Stimulated activated CD4-positive, alpha-beta T cell treated with anti-CD3 and anti-CD28 coated beads, Interleukin-1b, Interleukin-23, amount 100 ng/mL, for 1 hour (primary cell): ENCODE measurements at places on chromosomes 3 and 15.
A peak's percentile ranks its signal among the peaks of the same experiment; 100 is the strongest.

DNA sequence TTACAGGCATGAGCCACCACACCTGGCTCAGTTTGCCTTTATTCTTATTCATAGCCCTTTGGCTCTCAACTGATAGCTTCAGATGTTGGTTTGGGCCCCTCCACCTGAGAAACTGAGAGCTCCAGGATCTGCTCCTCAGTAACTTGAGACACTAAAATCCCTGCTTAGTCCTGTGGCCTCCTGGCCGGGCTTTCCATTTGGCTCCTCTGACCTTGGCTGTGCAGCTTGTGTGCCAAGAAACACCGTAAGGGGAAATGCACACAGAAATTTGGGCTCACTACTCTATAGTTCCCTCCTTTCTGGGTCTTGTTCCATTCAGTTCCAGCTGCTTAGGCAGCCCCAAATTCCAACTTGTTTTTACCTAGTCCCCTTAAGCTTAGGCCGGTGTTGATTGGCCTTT is 24.9 kb downstream of the NIPA2 start:
- no peak for DNase-seq

DNA sequence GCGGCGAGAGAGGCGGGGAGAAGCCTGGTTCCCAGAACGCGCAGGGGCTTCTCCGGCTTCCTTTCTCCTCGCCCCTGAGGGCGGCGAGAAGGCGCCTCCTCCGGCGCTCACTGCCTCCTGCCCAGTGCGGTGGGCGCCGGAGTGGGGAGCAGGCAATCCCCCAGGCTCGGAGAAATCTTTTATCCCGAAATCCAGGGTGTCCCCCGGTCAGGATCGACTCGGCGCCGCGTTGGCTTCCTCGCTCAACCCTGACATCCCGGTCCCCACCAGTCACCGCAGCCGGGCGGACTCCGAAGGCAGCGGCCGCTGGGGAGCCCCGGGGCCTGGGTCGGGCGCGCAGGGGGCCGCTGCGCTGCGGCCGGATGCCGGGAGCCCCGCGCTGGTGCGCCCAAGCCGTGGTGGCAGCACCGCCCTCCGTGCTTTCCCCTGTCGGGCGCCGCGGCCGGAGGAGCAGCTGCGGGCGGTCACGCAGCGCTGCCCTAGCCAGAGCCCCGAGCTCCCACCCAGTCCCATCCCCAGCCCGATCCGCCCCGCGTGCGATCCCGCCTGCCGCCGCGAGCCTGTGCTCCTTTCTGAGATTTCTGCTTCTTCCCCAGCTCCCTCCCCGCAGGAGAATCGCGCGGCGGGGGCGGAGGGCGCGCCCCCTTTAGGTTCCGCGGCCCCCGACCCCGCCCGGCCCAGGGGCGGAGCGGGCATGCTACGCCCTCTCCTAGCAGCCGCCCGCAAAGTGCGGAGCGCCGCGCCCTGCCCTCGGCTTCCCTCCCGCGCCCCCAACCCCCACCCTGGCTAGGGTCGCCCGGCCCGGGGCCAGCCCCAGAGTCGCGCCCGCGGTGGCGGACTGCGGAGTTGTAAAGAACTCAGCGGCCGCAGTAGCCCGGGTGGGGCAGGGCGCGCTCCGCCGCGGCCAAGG is 683 bp upstream of the CACNA2D3 start:
- no peak for DNase-seq

DNA sequence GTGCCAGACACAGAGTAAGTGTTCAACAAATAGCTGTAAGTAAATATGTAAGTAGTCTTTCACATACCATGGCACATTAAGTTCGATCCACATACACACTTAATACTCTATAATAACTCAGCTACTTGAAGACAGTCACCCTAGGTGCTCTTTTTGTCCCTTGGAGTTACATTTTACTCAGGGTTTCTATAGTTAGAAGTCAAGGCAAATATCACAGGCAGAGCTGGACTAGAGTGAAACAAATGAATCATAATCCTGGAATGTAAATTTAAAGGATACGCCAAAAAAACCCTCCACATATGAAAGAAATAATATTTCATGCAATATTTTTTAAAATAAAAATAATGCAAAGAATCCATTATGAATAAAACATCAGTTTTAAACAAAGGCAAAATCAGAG is 461.8 kb downstream of the MAGI1 start:
- DNase-seq = no peak

DNA sequence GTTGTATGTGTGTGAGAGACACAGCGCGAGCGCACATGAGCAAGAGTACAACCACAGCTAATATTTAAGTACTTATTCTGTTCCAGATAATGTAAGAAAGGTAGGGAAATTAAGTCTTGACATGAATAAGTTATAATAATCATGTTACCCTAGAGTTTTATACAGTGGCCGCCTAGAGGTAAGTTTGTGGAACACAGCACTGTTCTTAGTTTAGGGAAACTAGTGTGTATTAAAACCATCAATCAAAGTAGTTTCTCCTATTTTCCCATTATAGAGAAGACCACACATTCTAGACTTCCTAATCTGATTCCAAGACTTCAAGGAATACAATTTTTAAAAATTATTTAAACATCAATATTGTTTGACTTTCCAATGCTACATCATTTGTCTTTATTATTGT is 9.5 kb downstream of the ALDH1A2 start:
- no peak for DNase-seq

- DNase-seq = no peak
Observed at GRCh38 chr15:84982301-84982920, 755 bp downstream of the PDE8A start.

DNA sequence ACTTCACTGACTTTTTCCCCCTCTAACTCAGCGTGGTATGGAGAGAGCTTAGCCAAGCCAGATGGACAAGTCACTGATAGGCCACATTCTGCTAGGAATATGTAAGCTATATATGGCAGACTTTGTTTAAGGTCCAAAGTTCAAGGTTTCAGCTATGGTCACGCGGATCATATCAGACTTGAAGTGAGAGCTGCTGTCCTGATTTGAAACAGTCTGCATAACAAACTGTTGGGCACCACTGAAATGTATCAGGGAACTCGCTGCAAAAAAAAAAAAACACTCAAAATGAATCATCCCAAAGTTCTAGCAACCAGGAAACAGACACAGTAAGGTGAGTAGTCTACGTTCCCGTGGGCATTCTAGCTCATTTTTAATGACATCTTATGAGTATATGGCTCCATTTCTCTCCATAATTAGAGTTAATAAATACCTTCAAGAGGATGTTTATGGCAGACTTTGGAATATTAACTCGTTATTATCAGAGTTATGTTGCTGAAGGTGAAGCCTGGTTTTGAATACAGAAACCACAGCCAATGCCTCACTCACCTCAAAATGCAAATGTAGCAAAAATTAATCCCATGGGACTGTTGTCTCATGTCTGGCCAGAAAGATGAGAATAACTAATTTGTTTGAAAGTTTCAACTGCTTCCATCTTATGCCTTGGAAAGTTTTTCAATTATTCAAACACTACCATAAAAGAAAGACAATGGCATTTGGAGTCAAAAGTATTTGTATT is 12.3 kb downstream of the DPH3 start:
- DNase-seq = no peak

DNA sequence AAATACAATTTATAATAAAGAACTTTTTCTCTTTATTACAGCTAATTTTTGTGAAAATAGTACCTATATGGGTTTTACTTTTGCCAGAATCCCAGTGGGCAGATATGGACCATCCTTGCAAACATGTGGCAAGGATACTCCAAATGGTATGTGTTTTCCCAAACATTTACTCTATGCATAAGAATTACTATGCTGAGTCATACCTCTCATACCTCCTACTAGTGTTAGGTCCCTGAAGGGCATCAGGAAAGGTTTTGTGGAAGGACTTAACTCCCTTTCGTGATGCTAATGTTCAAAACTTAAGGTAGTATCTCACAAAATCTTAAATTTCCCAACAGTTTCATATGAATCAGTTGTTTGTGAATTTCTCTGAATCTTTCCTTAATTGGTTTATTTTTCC is 21.3 kb downstream of the ADGRG7 start:
- no peak for DNase-seq

DNA sequence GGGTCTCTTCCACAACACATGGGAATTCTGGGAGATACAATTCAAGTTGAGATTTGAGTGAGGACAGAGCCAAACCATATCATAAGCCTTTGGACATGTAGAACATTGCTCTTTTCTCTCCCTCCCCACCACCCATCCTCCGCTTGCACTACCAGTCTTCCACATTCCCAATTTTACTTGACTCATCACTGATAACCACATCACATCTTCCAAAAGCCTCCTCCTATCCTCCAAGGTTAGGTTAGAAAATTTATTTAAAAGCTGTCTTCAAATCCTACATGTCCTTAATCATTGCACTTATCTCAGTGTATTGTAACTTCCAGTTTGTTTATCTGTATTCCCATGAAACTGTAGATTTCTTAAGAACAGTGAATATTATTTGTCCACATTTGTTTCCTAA is 10.4 kb downstream of the ZBED2 start:
- no peak for DNase-seq

- no peak for DNase-seq
Observed at GRCh38 chr3:141258973-141259372, 27.3 kb downstream of the PXYLP1 start.

GRCh38 chr3:50192689-50193141 is 1.3 kb downstream of the GNAT1 start:
- DNase-seq = peak; percentile 55

- no peak for DNase-seq
Observed at GRCh38 chr3:119531151-119531550, 28.3 kb downstream of the CD80 start.

DNA sequence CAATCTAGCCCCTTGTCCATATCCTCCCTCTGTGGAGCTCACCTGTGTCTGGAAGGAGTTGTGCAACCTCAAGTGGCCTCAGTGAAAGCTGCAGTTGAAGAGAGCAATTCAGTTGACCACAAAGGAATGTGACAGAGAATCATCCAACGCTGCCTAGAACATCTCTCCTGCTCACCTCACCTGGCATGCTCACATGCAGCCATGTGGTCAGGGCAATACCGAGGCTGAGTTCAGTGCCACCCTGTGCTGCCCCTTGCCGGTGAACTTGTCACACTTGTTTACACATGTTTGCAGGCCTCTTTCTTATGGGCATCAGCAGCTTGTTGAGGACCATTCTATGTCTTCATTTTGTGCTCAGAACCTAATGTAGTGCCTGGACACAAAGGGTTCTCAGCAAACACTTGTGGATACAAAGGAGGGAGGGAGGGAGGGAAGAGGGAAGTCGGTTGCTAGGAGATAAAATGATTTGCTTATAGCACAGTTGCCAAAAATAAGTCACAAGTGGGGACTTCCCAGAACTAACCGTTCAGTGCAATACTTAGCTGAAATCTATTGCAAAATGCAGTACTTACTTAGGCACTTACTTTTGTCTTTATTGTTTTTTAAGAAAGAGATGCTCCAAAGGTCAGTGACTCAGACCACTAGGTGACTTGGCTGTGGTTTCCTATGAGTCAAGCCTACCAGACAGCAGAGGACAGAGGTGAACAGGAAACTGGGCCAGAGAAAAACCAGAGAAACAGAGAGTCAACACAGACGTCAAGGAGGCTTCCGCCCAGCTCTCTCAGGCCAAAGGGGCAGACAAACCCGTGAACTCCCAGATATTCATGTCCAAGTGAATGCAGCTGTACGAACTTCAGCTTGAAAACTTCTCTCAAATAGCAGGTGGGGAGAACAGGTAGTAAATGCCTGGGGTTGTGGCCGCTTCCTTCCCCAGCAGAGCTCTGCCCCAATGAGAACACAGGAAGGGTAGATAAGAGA is 227.8 kb upstream of the CTNNB1 start:
- DNase-seq = no peak

DNA sequence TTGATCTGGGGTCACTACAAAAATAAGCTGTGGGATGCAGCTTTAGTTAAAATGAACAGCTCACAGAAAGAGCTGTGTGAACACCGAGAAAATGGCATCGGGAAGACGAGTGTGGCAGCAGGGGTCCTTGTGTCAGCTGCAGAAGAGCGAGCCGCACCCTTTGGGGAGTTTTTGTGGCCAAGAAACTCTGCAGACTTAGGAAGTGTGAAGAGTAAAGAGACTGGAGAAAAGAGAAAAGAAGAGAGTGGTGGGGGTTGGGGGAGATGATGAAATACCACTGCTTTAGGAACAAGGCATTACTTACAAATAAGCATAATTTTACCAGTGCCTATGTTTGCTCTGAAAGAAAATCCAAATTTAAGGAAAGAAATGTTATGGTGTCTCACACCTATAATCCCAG is 147.8 kb downstream of the LRRC28 start:
- DNase-seq = no peak

- no peak for DNase-seq
Observed at GRCh38 chr3:58353722-58354553, 21.2 kb downstream of the PXK start.

DNA sequence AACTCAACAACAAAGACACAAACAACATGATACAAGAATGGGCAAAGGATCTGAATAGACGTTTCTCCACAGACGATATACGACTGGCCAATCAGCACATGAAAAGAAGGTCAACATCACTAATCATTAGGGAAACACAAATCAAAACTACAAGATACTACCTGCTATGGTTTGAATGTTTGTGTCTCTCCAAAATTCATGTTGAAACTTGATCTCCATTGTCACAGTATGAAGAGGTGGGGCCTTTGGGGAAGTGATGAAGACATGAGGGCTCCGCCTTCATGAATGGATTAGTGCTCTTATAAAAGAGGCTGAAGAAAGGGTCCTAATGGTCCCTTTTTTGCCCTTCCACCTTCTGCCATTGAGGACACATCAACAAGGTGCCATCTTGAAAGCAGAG is 32.3 kb downstream of the ACAP2 start:
- DNase-seq = no peak

DNA sequence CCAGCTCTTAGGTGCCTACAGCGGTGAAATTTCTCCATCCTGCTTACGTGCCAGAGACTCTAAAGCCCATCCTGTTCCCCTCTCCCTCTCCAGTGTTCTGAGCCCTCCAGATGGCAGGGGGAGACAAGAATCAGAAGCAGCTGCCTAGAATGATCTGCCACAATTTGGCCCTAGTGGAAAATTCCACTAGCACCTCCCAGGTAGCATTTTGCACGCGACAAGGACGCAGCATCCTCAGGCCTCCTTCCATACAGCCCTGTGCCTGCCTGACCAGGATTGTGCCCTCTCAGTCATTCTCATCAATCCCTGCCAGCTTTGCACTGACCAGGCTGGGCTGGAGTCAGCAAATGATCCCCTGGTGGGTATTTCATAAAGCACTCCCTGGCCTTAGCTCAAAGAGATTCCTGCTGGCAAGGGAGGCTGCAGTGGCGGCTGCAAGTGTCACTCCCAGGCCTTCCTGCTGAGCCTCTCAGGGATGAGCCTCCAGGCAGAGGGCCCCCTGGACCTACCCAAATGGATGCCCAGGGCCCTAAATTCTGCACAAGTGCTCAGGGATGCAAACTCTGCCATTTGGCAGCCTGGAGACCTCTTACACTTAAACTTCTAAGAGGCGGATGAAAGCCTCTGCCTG is 130.2 kb upstream of the ATP2B2 start:
- DNase-seq = no peak

DNA sequence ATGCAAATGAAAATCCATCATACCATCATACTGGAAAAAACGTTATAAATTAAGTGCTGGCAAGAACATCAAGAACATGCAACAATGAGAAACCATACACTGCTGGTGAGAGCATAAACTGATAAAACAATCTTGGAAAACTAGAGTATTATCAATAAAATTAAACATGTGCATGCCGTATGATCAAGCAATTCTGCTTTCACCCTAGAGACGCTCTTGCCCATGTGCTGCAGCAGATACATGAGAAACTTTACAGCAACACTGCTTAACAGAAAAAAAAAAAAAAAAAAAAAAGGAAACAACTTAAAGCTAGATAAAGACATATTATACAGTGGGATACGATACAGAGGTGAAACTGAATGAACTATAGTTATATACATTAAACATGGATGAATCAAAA is 21.8 kb downstream of the SPG11 start:
- DNase-seq = no peak

- no peak for DNase-seq
Observed at GRCh38 chr3:154122912-154123559, 1.8 kb downstream of the ARHGEF26 start.

- DNase-seq = no peak
Observed at GRCh38 chr15:70164910-70165715, 67.4 kb upstream of the TLE3 start.
